Natural killer cell treated with Interleukin-12 subunit alpha and Interleukin-12 subunit beta and Interleukin-15 and Interleukin-18, amount 100 ng/mL, for 72 hours (primary cell): ENCODE measurements at places on chromosomes 7 and 10. TPM values are rescaled to one million over a fixed set of nuclear protein-coding genes. Genes with fewer than 3 reads are reported as not detected.

GRCh38 chr10:77667426-77668324 lies 30.1 kb upstream of the KCNMA1 start:
- no peak for DNase-seq

- DNase-seq: no peak
Observed at GRCh38 chr7:139047970-139048369, 12.1 kb upstream of the ZC3HAV1L start.

GRCh38 chr7:137097111-137097510 lies 228.7 kb downstream of the CHRM2 start:
- DNase-seq: no peak

- no peak for DNase-seq
Observed at GRCh38 chr10:125548878-125549277, 134.1 kb downstream of the TEX36 start.

Gene EPO
- total RNA-seq: not detected

Gene HOXA3
- total RNA-seq: not detected

DNA sequence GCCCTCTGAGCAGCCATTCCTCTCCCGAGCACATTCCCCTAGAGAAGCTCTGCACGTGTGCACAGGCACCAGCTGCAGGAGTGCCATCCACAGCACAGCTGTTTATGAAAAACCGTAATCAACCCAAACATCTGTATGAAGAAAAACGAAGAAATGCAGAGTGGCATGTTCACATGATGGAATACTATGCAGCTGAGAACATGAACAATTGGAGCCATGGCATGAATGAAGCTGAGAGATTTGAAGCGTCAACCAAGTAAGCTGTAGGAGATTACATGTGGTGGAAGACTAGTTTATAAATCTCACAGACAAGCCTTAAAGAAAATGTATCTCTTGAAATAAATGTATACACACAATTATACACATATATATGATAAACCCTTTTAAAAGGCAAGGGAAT lies 176.5 kb downstream of the EBF3 start:
- DNase-seq: no peak

Gene LIPJ
- not detected for total RNA-seq

Gene GSTO1
- total RNA-seq: 101 TPM

- DNase-seq: no peak
Observed at GRCh38 chr7:17719998-17720397, 220.3 kb downstream of the SNX13 start.

- DNase-seq: no peak
Observed at GRCh38 chr10:20993389-20993788, 96.3 kb upstream of the NEBL start.

Gene GIMAP6
- 88.4 TPM for total RNA-seq
